Smooth muscle cell of the pulmonary artery (primary cell): ENCODE measurements at places on chromosomes 5 and 9. TPM values are rescaled to one million over a fixed set of nuclear protein-coding genes. Genes with fewer than 3 reads are reported as not detected.

The PHYHD1 gene
- 4.9 and 9.3 TPM in 2 replicates for total RNA-seq

The C7 gene
- 1.5 and 36.9 TPM in 2 replicates for total RNA-seq

The FGFR4 gene
- 0.33 and 0.65 TPM in 2 replicates for total RNA-seq

The NME5 gene
- total RNA-seq = 2.5 and 2.7 TPM in 2 replicates

The DND1 gene
- total RNA-seq = 0.07 and 0.13 TPM in 2 replicates

The PGM5 gene
- 16.3 and 33.3 TPM in 2 replicates for total RNA-seq

The OLFML2A gene
- total RNA-seq = 1.3 and 1.6 TPM in 2 replicates

The ANKRD55 gene
- total RNA-seq = not detected in 2 replicates

The FBXW11 gene
- total RNA-seq = 95.8 and 105 TPM in 2 replicates

The ELAVL2 gene
- total RNA-seq = not detected in 2 replicates

The ANKRD31 gene
- under 0.01 and 0.03 TPM in 2 replicates for total RNA-seq

The BTNL8 gene
- not detected in 2 replicates for total RNA-seq

The ZFP37 gene
- total RNA-seq = 2.3 and 3.0 TPM in 2 replicates

The TRIM41 gene
- 14.4 and 16.0 TPM in 2 replicates for total RNA-seq

The F2RL2 gene
- total RNA-seq = 19.8 and 34.1 TPM in 2 replicates

The IFNA13 gene
- not detected in 2 replicates for total RNA-seq

The GHR gene
- 2.4 and 6.2 TPM in 2 replicates for total RNA-seq

The CXCL14 gene
- total RNA-seq = 0.26 TPM in 1 of 2 replicates, not detected in the other
